ENCODE measurements at places on chromosomes 5 and 9.

DNA sequence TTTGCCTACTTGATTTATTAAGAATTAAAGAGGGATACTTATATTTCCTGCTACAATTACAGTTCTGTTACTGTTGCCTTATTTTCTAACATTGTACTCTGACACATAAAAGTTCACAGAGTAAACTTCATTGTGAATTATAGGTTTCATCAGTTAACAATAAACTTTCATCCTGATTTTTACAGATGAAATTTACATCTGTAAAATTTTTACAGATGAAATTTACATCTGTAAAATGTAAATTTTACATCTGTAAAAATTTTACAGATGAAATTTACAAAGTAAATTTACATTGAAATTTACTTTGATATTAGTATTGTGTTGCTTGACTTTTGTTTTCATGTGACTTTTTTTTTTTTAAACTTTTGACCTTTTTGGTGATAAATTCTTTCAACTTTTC, 9.3 kb downstream of the ZBTB43 start:
- no peak for DNase-seq

GRCh38 chr9:14205463-14205862, 108.5 kb downstream of the NFIB start:
- DNase-seq = peak; percentile 24

DNA sequence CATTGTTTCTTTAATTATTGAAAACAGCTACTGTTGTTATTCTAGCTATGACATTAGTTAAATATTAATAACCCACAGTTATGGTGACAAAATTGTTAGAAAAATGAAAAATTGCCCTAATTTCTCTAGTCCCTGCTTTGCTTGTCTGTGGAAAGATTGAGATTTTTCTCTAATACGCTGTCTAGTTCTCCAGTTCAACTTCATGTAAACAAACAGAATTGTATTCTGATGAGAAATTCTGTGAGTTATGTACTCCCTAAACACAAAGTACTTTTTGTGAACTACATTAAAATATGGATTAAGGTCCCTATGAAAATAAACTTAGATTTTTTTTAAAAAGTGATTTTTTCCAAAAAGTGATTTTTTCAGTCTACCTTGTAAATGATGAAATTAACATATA, 8.7 kb downstream of the SLF1 start:
- no peak for DNase-seq

- DNase-seq = no peak
Observed at GRCh38 chr9:127455324-127455992, 4.1 kb downstream of the LRSAM1 start.

GRCh38 chr5:127634007-127634406, 14.9 kb upstream of the CTXN3 start:
- no peak for DNase-seq

DNA sequence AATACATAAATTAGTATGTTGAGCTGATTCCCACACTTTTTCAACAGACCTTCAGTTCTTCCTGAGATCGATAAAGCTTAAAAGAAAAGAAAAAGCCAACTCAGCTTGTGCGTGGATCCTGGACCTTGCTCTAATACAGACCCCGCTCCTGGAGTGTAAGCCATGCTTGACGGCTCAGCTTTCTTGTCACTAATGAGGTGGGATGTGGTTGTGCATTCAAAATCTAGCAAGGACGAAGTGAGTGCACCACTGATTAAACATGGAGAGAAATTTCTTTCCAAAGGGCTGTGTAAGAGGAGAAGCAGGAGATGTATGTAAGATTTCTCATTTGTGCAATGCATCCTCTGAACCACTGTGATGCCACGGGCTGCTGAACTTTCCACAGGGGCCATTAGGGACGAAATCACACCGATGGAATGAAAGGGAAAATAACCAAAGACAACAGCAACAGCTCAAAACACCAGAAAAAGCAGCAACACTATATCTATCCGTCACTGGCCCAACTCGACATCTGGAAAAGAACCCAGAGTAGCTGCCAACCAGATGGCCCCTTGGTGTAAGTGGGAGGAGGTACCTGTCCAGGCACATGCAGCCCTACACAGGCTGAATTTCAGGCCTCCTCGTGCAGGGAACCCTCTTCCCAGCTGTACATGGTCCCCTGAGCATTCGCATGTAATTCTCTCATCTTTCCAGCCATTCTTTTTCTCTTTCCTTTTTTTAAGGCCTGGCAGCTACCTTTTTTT, 178.9 kb downstream of the SREK1 start:
- no peak for DNase-seq

- peak; percentile 33 for DNase-seq
Observed at GRCh38 chr5:137649228-137649935, 86.5 kb downstream of the KLHL3 start.

DNA sequence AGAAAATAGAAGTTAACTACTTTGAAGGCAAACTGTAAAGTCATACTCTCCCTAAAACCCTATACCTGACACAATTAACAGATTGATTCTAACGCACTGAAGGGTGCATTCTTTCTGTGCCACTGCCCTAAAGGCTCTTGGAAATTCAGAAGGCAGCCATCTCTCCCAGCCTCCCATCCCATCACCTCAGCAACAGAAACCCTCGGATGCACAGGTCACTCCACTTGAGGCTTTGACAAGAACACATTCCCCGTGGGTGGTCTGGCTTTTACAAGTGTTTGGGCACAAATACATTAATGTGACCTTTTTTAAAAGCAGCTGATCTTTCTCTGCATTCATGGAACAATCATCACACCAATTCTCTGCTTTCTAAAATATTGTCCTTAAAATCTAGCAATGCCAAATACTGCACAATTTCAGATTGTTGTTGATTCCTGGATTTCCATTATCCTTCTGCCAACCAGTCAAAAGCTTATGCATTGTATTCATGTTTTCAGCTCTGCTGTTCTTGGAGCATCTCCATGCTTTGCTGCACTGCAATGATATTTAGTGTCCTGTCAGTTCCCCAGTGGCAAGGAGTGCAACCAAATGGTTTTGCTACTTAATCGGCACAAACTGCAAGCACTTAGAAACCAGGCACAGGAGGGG, 175.6 kb downstream of the TMEM161B start:
- DNase-seq = no peak

DNA sequence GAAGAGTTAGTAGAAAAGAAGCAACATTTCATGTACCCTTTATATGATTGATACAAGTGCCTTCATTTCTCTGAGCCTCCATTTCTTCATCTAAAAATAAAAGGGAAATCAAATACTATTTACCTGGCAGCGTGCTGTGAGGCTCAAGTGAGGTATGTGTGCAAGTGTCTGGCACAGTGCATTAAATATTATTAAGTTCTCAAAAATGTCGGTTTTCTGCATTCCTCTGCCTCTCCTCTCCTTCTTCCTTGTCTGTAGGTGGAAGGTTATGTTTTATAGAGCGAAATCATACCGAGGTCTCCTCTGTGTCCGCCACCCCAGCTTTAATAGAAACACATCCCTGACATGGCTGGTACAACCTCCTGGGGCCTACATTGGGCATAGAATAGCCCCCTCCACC, 93.0 kb downstream of the FGF18 start:
- DNase-seq = no peak

DNA sequence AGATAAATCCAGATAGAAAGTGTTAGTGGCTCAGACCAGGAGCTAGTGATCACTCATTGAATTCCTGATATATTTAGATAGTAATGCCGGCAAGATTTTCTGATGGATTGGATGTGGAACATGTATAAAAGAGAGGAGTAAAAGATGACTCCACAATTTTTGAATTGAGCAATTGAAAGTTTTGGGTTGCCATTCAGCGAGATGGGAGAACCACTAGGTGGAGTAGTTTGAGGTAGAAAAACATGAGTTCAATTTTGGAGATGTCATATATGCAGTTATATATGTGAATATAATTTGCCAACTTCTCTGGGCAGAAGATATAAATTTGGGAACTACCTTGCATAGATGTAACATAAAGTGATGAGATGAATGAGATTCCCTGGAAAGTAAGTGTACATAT, 502.5 kb upstream of the SEMA6A start:
- DNase-seq = no peak

GRCh38 chr9:135507104-135508035, 6.9 kb downstream of the MRPS2 start:
- no peak for DNase-seq

GRCh38 chr9:34612788-34613390, 992 bp upstream of the RPP25L start:
- DNase-seq = no peak

GRCh38 chr5:103218164-103218563, 40.4 kb upstream of the MACIR start:
- peak; percentile 69 for DNase-seq

GRCh38 chr9:68705531-68706362, 707 bp downstream of the PIP5K1B start:
- DNase-seq = no peak

GRCh38 chr5:29214839-29215238, 1978.6 kb upstream of the CDH6 start:
- DNase-seq = no peak

DNA sequence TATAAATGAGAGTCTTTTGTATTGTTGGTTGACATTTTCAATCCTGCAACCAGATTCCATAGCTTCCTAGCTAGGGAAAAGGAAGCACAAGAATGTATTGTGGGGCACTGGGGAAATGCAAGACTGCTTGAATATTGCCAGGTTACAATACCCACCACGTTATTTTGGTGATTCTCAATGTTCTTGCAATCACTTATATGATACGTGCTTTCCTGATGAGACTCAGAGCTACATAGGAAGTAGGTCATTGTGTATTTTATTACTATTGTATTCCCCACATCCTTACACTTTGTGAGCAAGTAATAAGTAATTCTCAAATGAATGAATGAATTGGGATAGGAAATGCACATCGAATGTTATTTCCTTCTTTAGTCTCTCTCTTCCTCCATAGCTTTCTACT, 217.1 kb upstream of the CD180 start:
- no peak for DNase-seq

DNA sequence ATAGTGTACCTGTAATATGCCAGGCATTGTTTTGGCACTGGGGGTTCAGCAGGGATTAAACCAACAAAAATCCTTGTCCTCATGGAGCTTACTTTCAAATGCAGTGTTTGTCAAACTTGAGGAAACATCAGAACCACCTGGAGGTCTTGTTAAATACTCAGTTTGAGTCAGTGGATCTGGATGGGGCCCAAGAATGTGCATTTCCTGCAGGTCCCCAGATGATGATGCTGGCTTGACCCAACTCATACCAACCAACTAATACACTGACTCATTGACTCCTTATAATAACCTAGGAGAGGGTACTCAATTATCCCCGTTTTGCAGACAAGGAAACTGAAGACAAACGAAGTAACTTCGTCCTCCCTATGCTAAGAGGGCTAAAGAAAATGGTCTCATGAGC, 11.3 kb downstream of the WWC1 start:
- no peak for DNase-seq

DNA sequence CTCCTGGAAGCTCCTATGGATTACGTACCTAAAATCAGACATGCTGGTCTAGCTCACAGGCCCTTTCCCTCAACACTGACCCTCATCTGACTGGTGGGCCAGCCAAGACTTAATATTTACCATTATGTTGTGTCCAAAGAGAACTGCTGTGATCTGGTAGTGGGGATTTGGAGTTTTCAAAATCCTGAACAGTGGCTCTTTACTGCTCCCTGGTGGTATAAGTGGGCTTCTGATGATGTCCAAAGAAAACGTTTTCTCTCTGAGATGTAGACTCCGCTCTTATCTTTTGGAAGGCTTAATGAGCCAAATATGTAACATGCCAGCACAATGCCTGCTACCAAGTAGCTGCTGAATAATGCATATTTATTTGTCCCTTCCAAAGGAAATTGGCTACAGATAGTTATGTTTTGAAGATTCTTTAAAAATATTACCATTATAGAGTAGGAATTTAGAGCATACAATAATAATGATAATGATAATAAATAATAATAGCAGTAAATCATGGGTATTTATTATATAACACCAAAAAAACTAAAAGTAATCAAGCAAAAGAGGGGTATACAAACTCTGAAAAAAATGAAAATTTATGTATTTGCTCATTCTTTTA, 406.6 kb upstream of the TNC start:
- DNase-seq = no peak

DNA sequence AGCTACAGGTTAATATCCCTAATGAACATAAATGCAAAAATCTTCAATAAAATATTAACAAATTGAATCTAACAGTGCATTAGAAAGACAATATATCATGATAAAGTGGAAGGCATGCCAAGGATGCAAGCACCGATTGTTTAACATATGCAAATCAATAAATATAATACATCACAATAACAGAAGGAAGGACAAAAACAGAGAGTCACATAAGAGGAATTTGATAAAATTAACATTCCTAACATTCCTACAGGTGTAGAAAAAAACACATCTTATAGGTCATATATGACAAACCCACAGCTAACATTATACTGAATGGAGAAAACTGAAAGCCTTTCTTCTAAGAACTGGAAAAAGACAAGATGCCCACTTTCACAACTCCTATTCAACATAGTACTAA, 297.0 kb downstream of the CDH18 start:
- DNase-seq = no peak

GRCh38 chr5:78922879-78923621, 62.1 kb downstream of the ARSB start:
- DNase-seq = no peak

- DNase-seq = no peak
Observed at GRCh38 chr9:95147452-95148207, 169.9 kb downstream of the FANCC start.

DNA sequence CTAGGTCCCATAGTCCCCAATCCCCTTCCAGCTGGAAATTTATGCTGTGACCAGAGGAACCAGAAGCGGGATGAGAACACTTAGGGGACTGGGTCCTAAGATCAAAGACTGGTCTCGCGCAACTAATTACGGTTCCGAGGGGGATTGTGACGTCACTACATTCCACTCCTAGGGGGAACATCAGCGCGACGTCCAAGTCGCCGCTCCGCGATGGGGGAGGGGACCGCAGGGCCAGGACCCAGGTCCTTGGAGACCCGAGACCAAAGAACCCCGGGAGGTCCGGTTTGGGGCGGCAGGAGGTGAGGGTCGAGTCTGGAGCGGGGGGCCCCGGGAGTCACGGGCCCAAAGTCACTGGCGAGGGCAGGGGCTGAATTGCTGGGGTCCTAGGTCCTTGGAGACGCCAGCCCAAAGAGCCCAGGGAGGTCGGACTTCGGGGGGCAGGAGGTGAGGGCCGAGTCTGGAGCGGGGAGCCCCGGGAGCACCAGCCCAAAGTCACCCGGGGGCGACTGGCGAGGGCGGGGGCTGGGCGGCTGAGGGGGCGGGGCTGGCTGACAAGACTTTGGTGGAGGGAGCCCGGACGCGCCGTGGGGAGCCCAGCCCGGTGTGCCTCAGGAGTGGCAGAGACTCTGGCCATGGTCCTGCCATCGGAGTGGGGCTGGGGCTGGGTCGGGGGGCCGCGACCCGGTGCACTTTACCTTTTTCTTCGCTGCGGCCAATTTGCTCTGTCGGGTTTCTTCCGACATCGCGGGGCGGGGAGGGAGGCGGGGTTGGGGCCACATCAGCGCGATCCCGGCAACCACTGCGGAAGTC, at the start of gene GOLGA2:
GOLGA2 (minus strand) TSS at position 810 of the 810 bp plus-strand sequence; CDS start at position 779, 31 bp downstream.
- no peak for DNase-seq

DNA sequence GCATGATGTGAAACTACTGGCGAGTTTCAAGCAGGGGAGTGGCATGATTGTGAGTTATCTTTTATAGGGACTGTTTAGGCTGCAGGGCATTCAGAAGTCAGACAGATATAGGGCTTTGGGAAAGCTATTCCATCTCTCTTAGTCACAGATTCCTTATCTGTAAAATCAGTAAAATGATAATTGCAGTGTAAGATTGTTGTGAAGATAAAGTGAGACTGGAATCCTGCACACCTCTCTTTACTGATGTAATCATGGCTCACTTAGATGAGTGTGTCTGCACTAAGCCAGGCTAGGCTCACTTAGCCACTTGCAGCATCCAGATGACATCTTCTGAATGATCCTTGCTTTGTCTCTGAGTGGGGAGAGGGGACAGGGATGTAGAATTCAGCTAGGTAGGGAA, 81.8 kb upstream of the MAMDC2 start:
- no peak for DNase-seq
